Suprapubic skin (tissue), 4 donors: ENCODE measurements at places on chromosomes 5 and 9. TPM values are rescaled to one million over a fixed set of nuclear protein-coding genes. Genes with fewer than 3 reads are reported as not detected.

DNA sequence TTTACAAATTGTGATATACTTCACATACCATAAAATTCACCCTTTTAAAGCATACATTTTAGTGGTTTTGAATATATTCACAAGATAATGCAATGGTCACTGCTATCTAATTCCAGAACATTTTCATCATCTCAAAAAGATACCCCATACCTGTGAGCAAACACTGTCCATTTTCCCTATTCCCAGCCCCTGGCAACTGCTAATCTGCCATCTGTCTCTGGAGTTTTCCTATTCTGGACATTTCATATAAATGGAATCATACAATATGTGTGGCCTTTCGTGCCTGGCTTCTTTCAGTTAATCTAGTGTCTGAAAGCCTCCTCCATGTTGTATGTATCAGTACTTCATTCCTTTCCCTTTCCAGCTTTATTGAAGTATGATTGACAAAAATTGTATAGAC lies 14.7 kb downstream of the SNX30 start:
- no peak for DNase-seq
- H3K4me3 ChIP-seq = no peak overlapping the region
- no peaks in the 10 kb centered on the region for H3K27me3 ChIP-seq
- no peak overlapping the region for H3K27ac ChIP-seq
- no peaks in the 10 kb centered on the region for H3K36me3 ChIP-seq
- H3K4me1 ChIP-seq = no peaks in the 10 kb centered on the region

- H3K27ac ChIP-seq = no peak overlapping the region
- H3K27me3 ChIP-seq = no peaks in the 10 kb centered on the region
- peaks cover 25% of the 10 kb centered on the region for H3K36me3 ChIP-seq
- no peak for DNase-seq
- H3K4me3 ChIP-seq = no peak overlapping the region
These were observed 30.7 kb downstream of the SPIN1 start for GRCh38 chr9:88418715-88419540.

DNA sequence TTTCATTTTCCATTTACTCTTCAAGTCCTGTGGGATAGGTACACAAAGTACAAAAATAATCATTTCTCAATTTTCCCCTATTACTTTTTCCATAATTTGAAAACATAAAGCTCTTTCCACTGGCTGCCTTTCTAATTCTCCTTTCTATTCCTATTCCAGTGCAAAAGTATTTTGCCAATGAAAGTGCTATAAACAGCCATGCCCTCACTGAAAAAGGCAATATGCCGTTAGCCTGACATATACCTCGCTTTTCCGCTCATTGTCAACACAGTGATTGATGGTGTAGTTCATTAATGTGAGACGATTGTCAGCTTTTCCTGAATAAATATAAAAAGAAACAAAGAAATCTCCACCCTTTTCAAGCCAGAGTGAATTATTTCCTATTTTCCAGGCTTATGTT lies 97.5 kb downstream of the EBF1 start:
- H3K36me3 ChIP-seq = no peaks in the 10 kb centered on the region
- H3K27me3 ChIP-seq = no peaks in the 10 kb centered on the region
- H3K4me3 ChIP-seq = no peak overlapping the region
- DNase-seq = no peak
- H3K27ac ChIP-seq = peak overlapping the region; percentile 45

GRCh38 chr5:154095904-154096303 lies 57.1 kb downstream of the MFAP3 start:
- H3K4me1 ChIP-seq = peaks cover 5% of the 10 kb centered on the region
- H3K27me3 ChIP-seq = no peaks in the 10 kb centered on the region
- H3K27ac ChIP-seq = no peak overlapping the region
- DNase-seq = no peak

Gene SH2D3C
- 8.9 TPM for total RNA-seq

Gene GZMA
- not detected for total RNA-seq

DNA sequence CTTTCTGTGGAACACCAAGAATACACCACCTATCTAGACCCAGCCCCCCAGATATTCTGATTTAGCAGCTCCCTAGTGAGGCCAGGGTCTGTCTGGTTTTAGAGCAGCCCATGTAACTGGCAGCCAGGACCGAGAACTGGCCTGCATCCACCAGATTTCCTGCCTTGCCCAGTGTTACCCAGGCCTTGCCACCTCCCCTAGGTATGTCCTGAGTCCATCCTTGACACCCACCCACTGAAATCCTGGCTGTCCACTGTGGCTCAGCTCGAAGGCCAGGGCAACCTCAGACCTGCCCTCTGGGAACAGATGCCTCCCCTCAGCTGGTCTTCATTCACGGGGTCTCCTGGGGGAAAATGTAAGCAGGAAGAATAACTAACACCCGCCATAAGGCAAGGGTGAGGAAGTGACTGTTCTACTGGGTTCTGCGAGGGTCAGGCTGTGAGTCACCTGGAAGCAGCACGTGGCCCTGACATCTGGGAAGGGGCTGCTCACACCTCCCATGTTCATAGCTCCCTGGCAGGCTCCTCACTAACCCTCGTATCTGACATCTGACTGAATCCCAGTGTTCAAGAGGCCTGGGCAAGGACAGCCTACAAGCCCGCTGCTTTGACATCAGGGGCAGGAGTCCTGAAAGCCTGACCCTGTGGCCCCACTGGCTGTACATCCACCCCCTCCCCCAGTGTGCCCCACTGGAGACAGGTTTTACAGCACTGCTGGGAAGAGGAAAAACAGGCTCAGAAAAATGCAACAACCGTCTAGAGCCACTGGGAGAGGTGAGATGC lies 72.7 kb downstream of the SEMA4D start:
- no peaks in the 10 kb centered on the region for H3K36me3 ChIP-seq
- H3K4me1 ChIP-seq = peaks cover 15% of the 10 kb centered on the region
- no peaks in the 10 kb centered on the region for H3K27me3 ChIP-seq
- H3K4me3 ChIP-seq = no peak overlapping the region

Gene OLFM1
- total RNA-seq = 13.8 TPM

DNA sequence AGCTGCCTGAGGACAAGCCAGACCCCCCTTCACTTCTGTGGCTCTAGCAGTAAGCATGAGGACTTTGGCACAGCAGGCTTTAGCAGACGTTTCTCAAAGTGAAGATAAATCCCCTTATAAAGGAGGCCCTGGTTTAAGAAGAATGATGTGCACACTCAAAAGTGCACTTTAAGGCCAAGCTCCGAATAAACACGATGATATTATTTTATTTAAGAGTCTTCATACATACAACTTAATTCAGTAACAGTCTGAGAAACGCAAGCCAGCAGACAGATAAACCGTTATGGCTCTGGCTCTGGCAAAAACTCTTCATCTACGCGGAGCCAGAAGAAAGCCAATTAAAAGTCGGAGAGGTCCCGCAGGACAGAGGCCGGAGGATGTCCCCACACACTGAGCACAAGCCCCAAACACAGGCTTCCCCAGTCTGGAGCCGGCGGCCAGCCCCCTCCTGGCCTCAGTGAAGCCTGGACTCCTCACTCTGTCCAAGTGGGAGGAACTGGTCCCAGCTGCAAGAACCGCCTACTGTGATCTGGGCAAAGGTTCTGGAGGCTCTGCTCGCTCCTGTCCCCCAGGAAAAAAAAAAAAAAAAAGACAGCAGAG lies 44.6 kb downstream of the ADAMTS2 start:
- no peak overlapping the region for H3K4me3 ChIP-seq
- peak; percentile 81 for DNase-seq
- no peaks in the 10 kb centered on the region for H3K36me3 ChIP-seq
- H3K27me3 ChIP-seq = no peaks in the 10 kb centered on the region
- peaks cover 10% of the 10 kb centered on the region for H3K4me1 ChIP-seq
- no peak overlapping the region for H3K27ac ChIP-seq

Gene ZFP2
- 1.3 TPM for total RNA-seq

DNA sequence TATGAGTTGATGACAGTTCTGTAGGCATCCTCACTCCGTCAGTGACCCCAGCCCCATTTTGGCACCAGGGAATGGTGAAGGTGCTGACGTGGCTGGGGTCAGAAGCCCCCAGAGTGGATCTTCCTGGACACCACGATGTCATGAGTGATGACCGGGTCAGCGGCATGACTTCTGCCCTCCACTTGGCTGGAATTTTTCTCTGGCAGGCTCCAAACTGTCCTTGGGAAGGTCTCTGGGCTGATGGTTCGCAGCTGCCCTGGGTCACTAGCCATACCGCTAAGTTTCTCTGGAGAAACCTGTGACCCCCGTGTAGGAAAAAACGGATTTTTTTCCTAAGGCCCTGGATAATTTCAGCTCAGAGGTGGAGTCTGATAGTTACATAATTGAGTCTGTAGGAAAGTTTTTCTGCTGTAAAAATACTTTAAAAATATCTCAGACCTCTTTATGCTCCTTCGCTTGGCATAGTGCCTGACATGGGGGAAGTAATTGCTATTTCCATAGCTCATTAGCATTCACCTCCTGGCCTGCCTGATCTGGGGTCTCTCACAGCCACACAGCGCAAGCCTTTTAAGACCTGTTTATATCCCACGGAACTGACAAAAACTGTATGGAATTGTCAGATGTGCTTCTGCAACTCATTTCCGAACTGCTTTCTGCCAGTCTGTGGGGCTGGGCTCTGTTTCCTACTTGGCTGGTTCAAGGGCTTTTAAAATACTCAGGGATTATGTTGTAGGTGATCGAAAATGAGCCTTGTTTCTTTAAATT lies 69.2 kb downstream of the ANGPTL2 start:
- H3K27ac ChIP-seq = peak overlapping the region; percentile 31
- H3K36me3 ChIP-seq = no peaks in the 10 kb centered on the region
- DNase-seq = peak; percentile 47

Gene SPATA31D4
- not detected for total RNA-seq

GRCh38 chr9:120107138-120107537 lies 472.8 kb downstream of the CDK5RAP2 start:
- H3K4me3 ChIP-seq = no peak overlapping the region
- no peak overlapping the region for H3K27ac ChIP-seq
- H3K36me3 ChIP-seq = no peaks in the 10 kb centered on the region
- H3K27me3 ChIP-seq = no peaks in the 10 kb centered on the region
- DNase-seq = no peak

GRCh38 chr5:172102218-172102870 lies 85.7 kb downstream of the STK10 start:
- no peaks in the 10 kb centered on the region for H3K27me3 ChIP-seq
- H3K4me1 ChIP-seq = peaks cover 27% of the 10 kb centered on the region
- H3K27ac ChIP-seq = no peak overlapping the region

Gene RNF208
- 5.2 TPM for total RNA-seq

- no peaks in the 10 kb centered on the region for H3K27me3 ChIP-seq
- no peak overlapping the region for H3K4me3 ChIP-seq
- H3K36me3 ChIP-seq = no peaks in the 10 kb centered on the region
These were observed 409.1 kb downstream of the KIAA0825 start for GRCh38 chr5:94209272-94209671.

DNA sequence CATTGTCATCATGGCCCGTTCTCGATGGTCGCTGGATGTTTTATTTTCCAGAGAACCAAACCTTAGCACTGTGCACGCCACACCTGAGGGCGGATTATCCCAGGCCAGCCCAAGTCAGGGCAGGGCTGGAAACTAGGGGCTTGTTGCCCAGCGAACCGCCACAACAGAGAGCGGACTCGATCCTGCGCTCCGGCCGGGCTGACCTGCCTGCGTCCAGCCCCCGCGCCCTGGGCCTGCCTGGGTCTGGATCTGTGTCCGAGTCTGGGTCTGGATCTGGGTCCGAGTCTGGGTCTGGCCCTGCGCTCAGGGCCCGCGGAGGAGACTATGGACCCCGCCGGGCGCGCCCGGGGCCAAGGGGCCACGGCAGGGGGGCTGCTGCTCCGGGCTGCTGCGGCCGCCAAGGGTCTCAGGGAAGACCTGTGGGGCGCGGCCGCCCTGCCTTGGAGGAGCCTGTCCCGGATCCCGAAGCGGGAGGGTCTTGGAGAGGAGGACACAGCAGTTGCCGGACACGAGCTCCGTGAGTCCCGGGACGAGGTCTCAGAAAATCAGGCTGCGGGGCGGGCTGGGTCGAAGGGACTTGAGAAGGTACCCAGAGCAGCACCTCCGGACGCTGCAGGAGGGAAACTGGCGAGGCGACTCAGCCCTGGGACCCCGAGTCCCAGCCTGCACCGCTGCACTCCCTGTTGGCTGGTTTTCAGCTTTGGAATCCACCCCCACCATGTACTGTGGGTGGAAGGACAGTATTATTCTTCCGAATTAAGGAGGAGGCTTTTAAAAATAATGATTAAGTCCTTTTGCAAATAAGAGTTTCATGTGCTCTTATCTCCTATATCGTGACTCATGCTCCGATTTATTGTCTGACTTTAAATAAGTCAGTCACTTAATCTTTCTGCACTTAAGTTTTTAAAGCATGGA lies at the start of gene ANKDD1B:
TSS of gene ANKDD1B (plus strand) at position 143 of the 915 bp plus-strand sequence. CDS start at position 325, 182 bp downstream.
- H3K4me3 ChIP-seq = peak within 1 kb of the TSS; percentile 75
- H3K36me3 ChIP-seq = no peaks in the 10 kb centered on the region
- peak within 1 kb of the TSS; percentile 68 for H3K27ac ChIP-seq
- DNase-seq = peak; percentile 83
- H3K4me1 ChIP-seq = peaks cover 23% of the 10 kb centered on the region

DNA sequence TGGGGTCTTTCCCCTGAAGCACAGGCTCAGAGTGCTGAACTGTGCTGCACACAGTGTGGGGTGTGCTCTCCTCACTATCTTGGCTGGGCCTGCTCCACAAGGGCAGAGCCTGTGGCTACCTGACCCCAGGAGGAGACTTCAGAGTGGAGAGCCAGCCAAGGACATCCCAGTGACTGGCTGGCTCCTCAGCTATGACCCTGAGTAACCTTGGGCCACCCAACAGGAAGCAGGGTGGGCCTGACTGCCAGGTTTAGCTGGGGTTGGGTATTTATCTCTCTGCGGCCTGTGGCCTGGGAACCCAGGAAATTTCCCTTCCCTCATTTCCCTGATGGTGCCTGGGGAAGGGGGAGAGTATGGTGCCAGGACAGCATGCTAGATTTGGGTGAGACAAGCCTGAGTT lies 2.1 kb upstream of the EEIG1 start:
- peaks cover 37% of the 10 kb centered on the region for H3K4me1 ChIP-seq
- no peak overlapping the region for H3K4me3 ChIP-seq
- no peaks in the 10 kb centered on the region for H3K27me3 ChIP-seq
- no peaks in the 10 kb centered on the region for H3K36me3 ChIP-seq

- DNase-seq = no peak
- H3K27me3 ChIP-seq = no peaks in the 10 kb centered on the region
- no peak overlapping the region for H3K4me3 ChIP-seq
These were observed 165.5 kb downstream of the C9orf50 start for GRCh38 chr9:129455151-129455995.

Gene SYK
- 26.4 TPM for total RNA-seq

DNA sequence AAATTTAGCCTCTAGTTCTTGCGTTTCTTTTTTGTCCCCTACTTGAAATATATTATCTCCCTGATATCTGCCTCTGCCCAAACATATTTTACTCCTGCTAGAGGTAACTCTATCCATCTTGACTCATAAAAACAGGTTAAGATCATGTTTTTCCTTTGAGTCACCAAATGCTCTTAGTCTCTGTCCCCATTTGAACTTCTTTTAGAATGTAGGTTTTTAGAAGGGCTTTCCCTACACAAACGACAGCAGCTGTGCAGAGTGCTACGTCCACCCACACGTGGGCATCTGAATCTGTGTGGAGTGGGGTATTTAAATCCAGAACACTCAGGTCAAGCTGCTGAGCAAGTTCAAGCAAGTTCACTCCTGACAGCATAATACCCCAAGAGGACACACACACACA lies 2.2 kb downstream of the HSD17B3 start:
- no peaks in the 10 kb centered on the region for H3K27me3 ChIP-seq
- DNase-seq = no peak
- H3K27ac ChIP-seq = no peak overlapping the region
- H3K4me1 ChIP-seq = no peaks in the 10 kb centered on the region
- no peaks in the 10 kb centered on the region for H3K36me3 ChIP-seq
- no peak overlapping the region for H3K4me3 ChIP-seq

GRCh38 chr5:176570044-176570443 lies 20.9 kb downstream of the CDHR2 start:
- no peak for DNase-seq
- H3K36me3 ChIP-seq = no peaks in the 10 kb centered on the region
- H3K27ac ChIP-seq = no peak overlapping the region
- peaks cover 27% of the 10 kb centered on the region for H3K27me3 ChIP-seq

GRCh38 chr9:93974151-93974550 lies 19.0 kb upstream of the BARX1 start:
- H3K27ac ChIP-seq = no peak overlapping the region
- no peak for DNase-seq
- H3K4me3 ChIP-seq = no peak overlapping the region
- peaks cover 7% of the 10 kb centered on the region for H3K27me3 ChIP-seq
- H3K4me1 ChIP-seq = no peaks in the 10 kb centered on the region
- no peaks in the 10 kb centered on the region for H3K36me3 ChIP-seq
